ENCODE measurements at places on chromosomes 7 and 10. TPM values are rescaled to one million over a fixed set of nuclear protein-coding genes. Genes with fewer than 3 reads are reported as not detected.

The COPS6 gene
- total RNA-seq: 74.4 TPM

GRCh38 chr7:48182718-48183369 is 11.6 kb downstream of the ABCA13 start:
- DNase-seq: no peak

GRCh38 chr7:96388620-96389383 is 66.9 kb upstream of the SLC25A13 start:
- DNase-seq: no peak

- DNase-seq: no peak
These were observed 154.1 kb upstream of the KMT2E start for GRCh38 chr7:104859754-104860426.

GRCh38 chr7:108000875-108001763 is 1.8 kb downstream of the LAMB1 start:
- DNase-seq: no peak

- DNase-seq: no peak
These were observed 303.1 kb downstream of the ADARB2 start for GRCh38 chr10:1434202-1434601.

- DNase-seq: no peak
These were observed 131.9 kb upstream of the PCGF5 start for GRCh38 chr10:91088300-91089140.
